Stomach (tissue), 19 donors: ENCODE measurements at places on chromosomes 12 and 14. TPM values are rescaled to one million over a fixed set of nuclear protein-coding genes. Genes with fewer than 3 reads are reported as not detected.
A peak's percentile ranks its signal among the peaks of the same experiment; 100 is the strongest.

DNA sequence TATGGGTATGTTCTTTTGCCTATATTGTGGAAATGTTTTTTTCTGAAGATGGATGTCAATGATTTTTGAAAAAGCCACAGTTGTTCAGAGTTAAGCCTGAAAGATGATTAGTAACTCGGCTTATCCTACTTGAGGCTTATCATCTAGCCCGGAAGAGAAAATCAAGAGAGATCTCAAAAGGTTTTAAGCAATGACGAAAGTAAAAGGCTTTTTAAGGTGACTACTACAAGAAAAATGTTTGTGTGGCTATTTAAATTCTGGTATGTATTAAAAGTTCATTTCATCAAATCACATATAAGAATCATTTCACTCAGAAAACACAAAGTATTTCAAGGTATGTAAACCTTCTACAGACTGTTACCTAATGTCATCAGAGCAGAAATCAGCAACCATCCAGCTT is 40.2 kb downstream of the HEATR5A start:
- DNase-seq: no peak

- no peak for DNase-seq
Measured at GRCh38 chr12:23222801-23223200, 597.8 kb downstream of the ETNK1 start.

- no peak for DNase-seq
Measured at GRCh38 chr12:111085096-111085495, 164.7 kb upstream of the MYL2 start.

DNA sequence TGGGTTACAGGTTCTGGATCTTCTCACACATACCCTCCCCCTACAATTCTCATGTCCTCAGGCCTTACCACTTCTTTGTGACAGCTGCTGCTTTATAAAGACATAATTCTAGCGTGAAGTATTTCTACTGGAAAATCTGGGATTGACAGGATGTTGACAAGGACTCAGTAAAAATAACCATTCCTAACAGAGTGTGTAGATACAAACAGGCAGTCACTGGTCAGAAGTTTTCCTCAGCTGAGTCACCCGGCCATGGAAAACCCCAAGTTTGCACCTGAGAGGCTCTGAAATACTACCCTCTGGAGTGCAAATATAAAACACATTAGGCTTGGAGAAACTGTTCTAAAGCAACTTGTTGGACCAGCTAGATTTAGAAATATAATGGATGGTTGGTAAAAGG is 54.4 kb downstream of the SPPL3 start:
- no peak for DNase-seq

DNA sequence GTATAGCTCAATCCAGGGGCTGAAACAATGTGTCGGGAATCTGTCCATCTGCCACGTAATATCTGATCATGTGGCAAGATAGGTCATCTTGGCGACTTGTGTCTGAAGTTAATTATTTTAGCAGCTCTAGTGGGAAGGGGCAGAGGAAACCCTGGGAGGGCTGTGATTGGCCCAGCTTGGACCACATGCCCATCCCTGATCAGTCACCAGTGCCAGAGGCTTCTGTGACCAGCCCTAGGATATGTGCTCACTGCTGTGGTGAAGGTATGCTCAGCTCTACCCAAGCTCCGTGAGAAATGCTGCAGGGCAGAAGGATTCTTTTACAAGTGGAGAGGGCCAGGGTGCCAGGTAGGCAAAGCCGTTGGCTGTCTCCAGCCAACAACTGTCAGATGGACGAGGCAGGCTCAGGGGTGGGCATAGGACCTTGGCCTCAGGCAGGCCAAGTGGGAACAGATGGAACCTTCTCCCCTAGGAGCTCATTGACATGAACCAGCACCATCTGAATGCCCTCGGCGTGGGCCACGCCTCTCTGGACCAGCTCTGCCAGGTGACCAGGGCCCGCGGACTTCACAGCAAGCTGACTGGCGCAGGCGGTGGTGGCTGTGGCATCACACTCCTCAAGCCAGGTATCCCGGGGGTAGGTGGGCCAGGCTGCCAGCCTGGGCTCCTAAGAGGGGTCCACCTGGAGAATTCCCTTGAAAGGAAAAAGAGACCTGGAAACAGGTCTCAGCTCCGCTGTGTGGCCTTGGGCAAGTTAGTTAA is 21.1 kb downstream of the MVK start:
- no peak for DNase-seq

- no peak for DNase-seq
Measured at GRCh38 chr12:105485921-105486320, 155.4 kb downstream of the C12orf75 start.

- DNase-seq: no peak
Measured at GRCh38 chr12:49703647-49704137, 3.5 kb downstream of the FMNL3 start.

DNA sequence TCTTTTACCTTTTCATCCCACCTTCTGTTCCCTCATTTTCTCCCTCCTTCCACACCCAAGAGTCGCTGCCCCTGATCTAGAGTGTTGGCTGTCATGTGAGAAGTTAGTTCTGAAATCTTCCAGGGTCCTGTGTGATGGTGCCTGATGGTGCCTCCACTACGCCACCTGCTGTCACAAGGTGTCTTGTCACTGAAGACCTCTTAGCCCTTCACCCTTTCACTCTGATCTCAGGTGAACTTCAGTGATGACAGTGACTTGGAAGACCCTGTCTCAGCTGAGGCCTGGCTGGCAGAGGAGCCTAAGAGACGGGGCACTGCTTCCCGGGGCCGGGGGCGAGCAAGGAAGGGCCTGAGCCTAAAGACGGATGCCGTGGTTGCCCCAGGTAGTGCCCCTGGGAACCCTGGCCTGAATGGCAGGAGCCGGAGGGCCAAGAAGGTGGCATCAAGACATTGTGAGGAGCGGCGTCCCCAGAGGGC is 7.6 kb upstream of the PFDN5 start:
- DNase-seq: peak; percentile 74

DNA sequence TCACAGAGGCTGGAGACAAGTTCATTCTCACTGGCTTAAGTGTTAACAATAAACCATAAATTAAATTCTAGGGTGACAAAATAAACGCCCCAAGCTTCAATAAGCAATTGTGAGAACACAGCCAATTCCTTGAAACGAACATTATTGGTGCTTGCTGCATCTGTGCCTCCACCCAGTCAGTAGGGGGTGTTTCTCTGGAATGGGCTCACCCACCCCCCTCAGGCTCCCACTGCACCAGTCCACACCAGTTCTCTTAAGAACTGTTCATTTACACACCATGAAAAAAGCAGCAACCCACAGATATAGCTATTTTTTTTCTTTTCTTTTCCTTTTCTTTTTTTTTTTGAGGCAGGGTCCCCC is 34.7 kb downstream of the CDC42BPB start:
- DNase-seq: no peak

- peak; percentile 58 for DNase-seq
Measured at GRCh38 chr14:96038920-96039632, at the start of gene C14orf132. C14orf132 (plus strand) TSS chr14:96039362; CDS start chr14:96039501, 139 bp downstream.

DNA sequence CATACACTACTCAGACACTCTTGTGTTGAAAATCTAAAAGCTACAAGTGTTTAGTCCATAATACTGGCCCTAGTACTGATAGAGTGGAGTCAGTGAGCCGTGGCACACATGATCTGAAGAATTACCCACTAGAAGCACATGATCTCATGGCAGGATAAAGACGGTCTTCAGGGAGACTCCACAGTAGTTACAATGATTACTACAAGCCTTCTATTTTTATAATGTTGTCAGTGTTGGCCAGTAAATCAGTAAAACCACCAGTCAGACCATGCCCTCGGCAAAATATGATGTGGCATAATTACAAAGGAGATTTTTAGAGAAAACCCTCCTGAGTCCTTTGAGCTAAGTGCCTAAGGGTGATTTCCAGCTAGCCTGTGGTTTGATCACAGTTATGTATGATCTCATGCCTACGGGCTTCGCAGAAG is 114.9 kb downstream of the PDZRN4 start:
- DNase-seq: no peak

DNA sequence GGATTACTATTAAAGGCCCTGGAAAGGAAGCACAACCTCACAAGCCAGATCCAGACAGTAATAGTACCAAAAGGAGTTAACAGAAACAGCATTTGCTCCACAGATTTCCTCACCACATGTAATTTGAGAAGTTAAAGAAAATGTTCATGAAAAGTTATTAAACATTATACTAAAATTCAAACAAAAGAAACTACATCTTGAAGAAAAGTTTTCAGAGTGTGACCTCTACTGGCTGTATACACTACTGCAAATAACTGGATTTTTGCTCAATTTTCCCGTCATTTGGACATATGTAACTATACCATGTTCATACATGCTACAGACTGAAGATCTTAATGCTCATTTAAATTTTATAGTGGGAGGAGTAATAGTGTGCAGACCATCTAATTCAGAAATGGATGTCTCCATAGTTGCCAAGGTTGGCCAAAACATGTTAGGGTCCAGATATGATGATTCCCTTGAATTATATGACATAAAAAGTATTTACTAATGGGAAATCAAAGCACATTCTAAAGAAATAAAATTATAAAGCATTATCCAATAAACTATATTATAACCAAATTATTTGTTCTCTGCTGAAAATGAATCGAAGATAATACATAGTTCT is 5.6 kb downstream of the KRR1 start:
- DNase-seq: no peak

DNA sequence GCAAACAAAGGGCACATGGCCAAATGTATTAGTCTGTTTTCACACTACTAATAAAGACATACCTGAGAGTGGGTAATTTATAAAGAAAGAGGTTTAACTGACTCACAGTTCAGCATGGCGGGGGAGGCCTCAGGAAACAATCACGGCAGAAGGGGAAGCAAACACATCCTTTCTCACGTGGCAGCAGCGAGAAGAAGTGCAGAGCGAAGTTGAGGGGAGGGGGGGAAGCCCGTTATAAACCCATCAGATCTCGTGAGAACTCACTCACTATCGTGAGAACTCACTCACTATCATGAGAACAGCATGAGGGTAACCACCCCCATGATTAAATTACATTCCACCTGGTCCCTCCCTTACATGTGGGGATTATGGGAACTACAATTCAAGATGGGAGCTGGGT is 66.1 kb downstream of the ST8SIA1 start:
- DNase-seq: no peak

GRCh38 chr14:41349289-41349910 is 257.3 kb upstream of the LRFN5 start:
- no peak for DNase-seq

DNA sequence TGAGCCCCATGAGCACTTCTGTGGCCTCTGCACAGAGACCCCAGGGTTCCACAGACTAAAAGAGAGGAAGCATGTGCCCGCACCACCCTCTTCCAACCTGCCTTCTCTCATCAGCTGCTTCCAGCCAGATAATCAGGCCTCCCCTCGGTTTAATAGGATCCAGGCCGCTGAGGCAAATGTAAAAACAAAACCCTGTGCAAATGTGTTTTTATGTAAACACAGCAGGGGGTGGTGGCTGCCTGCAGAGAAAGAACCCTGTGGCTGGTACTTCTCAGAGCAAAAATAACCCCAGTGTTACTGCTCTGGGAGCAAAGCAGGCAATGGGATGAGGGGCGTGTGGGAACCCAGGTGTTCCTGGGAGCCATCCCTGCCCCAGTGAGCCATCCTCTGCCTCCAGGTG is 46.2 kb downstream of the WSCD2 start:
- no peak for DNase-seq

GRCh38 chr14:64878837-64879634 is 671 bp downstream of the SPTB start:
- DNase-seq: no peak

GRCh38 chr12:79932357-79932756 is 2.5 kb downstream of the PPP1R12A start:
- no peak for DNase-seq

DNA sequence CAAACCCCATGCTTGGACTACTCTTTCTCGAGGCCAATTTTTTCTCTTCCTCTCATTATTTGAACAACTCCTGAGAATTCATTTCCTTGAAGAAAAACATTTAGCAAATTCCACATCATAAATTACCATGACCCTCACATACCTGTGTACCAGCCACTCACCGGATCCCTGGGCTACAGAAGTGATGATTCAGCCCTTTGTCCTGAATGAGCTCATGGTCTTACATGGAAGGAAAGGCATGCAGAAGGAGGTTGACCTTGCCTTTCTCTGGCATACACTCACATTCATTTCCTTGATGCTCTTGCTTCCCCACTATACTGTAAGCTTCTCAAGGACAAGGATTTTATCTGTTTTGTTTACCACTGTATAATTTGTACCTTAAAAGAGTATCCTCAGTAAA is 191.5 kb downstream of the SLC5A8 start:
- DNase-seq: no peak

DNA sequence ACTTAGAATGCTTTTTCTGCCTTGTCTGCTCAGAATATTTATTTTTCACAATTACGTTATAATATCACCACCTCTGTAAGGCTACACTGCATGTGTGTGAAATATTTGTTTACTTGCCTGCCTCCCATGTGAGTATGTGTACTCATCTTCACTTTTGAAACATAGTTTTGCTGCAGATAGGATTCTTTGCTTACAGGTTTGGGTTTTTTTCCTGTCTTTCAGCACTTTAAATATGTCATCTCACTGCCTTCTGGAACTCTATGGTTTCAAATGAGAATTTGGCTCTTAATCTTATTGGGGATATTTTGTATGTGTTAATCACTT is 10.9 kb downstream of the G2E3 start:
- DNase-seq: no peak

- no peak for DNase-seq
Measured at GRCh38 chr12:127150479-127150878, 1116.5 kb upstream of the TMEM132C start.

- peak; percentile 73 for DNase-seq
Measured at GRCh38 chr12:114400925-114401324, 5.0 kb downstream of the TBX5 start.

DNA sequence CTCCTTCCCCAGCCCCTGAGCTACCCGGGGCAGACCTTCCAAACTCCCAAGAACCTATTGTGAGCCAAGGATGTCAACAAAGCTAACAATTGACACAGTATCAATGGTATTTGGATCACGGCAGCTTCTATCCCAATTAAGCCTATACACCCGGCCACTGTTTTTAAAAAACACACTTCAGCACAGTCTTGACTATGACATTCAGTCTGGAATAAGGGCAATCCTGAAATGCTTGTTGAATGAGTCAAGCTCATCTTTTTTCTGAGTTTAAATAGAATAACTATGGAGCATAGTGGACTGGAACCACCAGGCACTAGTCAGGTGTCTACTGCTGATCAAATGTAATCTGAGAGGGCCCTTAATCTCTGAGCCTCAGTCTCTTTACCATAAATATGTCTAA is 5.7 kb downstream of the DENND5B start:
- DNase-seq: no peak

Gene SLC39A9
- 20.4 TPM for total RNA-seq

Gene OTX2
- total RNA-seq: not detected

Gene PKP2
- total RNA-seq: 85.8 TPM

Gene SLCO1B1
- not detected for total RNA-seq

Gene TMEM30B
- 22.0 TPM for total RNA-seq

Gene PLEK2
- total RNA-seq: 6.5 TPM

Gene P2RX7
- 1.8 TPM for total RNA-seq

Gene CISTR
- not detected for total RNA-seq

Gene FGF23
- not detected for total RNA-seq

Gene AMN
- total RNA-seq: 781 TPM

Gene GLIPR1L1
- not detected for total RNA-seq

Gene RBP5
- total RNA-seq: not detected

Gene PARP11
- 8.1 TPM for total RNA-seq

Gene P2RX2
- total RNA-seq: not detected
